ENCODE measurements at places on chromosomes 4 and X. TPM values are rescaled to one million over a fixed set of nuclear protein-coding genes. Genes with fewer than 3 reads are reported as not detected.

Gene SLC2A9
- total RNA-seq: 4.5 TPM

Gene MAGEB2
- total RNA-seq: not detected

GRCh38 chrX:13419276-13419675, 99.4 kb upstream of the ATXN3L start:
- H3K27ac ChIP-seq: no peak overlapping the region
- H3K4me1 ChIP-seq: peaks cover 15% of the 10 kb centered on the region
- H3K27me3 ChIP-seq: no peaks in the 10 kb centered on the region
- no peaks in the 10 kb centered on the region for H3K36me3 ChIP-seq

DNA sequence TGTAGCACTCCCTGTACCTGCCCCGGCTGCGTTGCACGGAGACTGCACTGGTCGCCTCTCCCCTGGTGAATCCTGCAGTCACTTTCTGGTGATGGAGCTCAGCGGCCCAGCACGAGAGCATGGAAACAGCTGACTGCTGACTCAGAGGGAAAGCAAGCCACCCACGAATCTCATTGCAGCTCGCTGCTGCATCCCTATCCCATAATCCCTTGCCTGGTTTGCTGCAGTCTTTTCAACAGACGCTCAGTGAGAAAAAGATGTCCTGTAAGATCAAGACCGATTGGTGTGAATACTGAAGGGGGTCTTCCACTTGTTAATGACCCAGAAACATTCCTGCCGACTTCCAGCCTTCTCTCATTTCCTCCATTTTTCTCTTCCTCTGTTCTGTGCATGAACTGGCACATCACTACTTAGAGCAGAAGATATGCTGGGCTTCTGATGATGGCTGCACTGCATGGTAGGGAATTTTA, 52.9 kb downstream of the TRIM2 start:
- peak; percentile 17 for DNase-seq
- peaks cover under 1% of the 10 kb centered on the region for H3K4me1 ChIP-seq
- H3K36me3 ChIP-seq: no peaks in the 10 kb centered on the region
- H3K27ac ChIP-seq: no peak overlapping the region
- H3K27me3 ChIP-seq: peaks cover 27% of the 10 kb centered on the region

GRCh38 chr4:8235224-8235623, 34.3 kb upstream of the HTRA3 start:
- H3K4me1 ChIP-seq: no peaks in the 10 kb centered on the region
- no peak overlapping the region for H3K4me3 ChIP-seq
- no peak overlapping the region for H3K27ac ChIP-seq

GRCh38 chr4:55125087-55125721, at the start of gene KDR:
Gene KDR (minus strand): TSS chr4:55125595. CDS start chr4:55125293, 302 bp downstream.
- no peak within 1 kb of the TSS for H3K4me3 ChIP-seq
- no peak within 1 kb of the TSS for H3K27ac ChIP-seq
- no peak for DNase-seq
- peaks cover 2% of the 10 kb centered on the region for H3K36me3 ChIP-seq

DNA sequence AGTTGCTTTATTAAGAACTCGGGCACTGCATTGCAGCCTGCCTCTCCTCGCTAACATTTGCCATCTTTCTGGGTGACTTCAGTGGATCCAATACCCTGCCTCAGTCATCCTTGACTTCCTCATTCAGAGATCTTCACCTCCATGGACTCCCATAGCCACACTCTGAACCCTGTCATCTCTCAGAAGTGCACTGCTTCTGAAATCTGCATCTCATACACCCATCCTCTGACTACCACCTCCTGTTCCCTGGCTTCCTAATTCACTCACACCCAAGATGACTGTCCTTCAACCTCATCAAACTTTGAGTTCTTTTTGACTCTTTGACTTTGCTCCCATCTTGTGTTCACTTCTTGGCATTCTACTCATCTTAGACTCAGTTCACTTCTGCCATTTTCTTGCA, 25.3 kb upstream of the CYBB start:
- H3K36me3 ChIP-seq: no peaks in the 10 kb centered on the region
- peaks cover 1% of the 10 kb centered on the region for H3K27me3 ChIP-seq
- no peak for DNase-seq
- peaks cover 8% of the 10 kb centered on the region for H3K4me1 ChIP-seq

- no peaks in the 10 kb centered on the region for H3K4me1 ChIP-seq
- no peak overlapping the region for H3K27ac ChIP-seq
Observed at GRCh38 chrX:119067023-119067739, 5.6 kb upstream of the CT47C1 start.

- H3K27ac ChIP-seq: peak within 1 kb of the TSS; percentile 90
- peak; percentile 77 for DNase-seq
- H3K4me3 ChIP-seq: peak within 1 kb of the TSS; percentile 96
- H3K36me3 ChIP-seq: peaks cover 7% of the 10 kb centered on the region
- peaks cover 13% of the 10 kb centered on the region for H3K27me3 ChIP-seq
- H3K4me1 ChIP-seq: peaks cover 31% of the 10 kb centered on the region
Observed at GRCh38 chr4:102760645-102761295, at the start of gene MANBA. Gene MANBA (minus strand): TSS chr4:102760968. CDS start chr4:102760894, 74 bp downstream.

DNA sequence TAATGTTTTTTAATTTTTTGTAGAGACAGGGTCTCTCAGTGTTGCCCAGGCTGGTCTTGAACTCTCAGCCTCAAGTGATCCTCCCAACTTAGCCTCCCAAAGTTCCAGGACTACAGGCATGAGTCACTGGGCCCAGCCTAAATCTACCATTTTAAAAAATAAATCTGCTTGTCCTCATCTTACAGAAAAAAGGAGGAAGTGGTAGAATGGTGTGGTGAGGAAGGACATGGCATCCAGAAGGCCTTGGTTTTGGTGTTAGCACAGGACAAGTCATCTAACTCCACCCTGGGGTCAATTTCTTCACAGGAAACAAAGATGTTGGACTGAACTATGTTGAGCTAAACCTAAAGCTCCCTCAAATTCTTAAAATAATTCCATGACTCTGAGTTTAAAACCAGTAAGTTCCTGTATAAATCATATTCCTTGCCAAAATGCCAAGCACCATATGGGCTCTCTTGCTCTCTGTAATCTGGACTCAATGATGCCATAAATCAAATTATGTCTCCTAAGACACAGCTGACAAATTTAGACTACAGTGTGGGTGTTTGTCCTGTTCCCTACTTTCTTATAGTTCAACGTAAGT, 253.9 kb upstream of the NOCT start:
- H3K27me3 ChIP-seq: no peaks in the 10 kb centered on the region
- no peak for DNase-seq
- H3K36me3 ChIP-seq: no peaks in the 10 kb centered on the region
- H3K27ac ChIP-seq: no peak overlapping the region
- H3K4me3 ChIP-seq: no peak overlapping the region

- DNase-seq: no peak
- H3K27ac ChIP-seq: no peak overlapping the region
- H3K4me1 ChIP-seq: peaks cover 21% of the 10 kb centered on the region
- H3K4me3 ChIP-seq: no peak overlapping the region
Observed at GRCh38 chr4:7652006-7652405, 217.3 kb upstream of the PSAPL1 start.

GRCh38 chr4:76061982-76062381, 12.5 kb upstream of the ART3 start:
- no peak overlapping the region for H3K4me3 ChIP-seq
- peaks cover 2% of the 10 kb centered on the region for H3K36me3 ChIP-seq
- peaks cover 52% of the 10 kb centered on the region for H3K4me1 ChIP-seq
- DNase-seq: no peak

- no peak for DNase-seq
- H3K4me3 ChIP-seq: no peak overlapping the region
- H3K27me3 ChIP-seq: no peaks in the 10 kb centered on the region
- H3K36me3 ChIP-seq: peaks cover 22% of the 10 kb centered on the region
Observed at GRCh38 chr4:1305261-1305711, 15.6 kb downstream of the MAEA start.
